ENCODE measurements at places on chromosomes 7 and 10.

GRCh38 chr10:85874208-85874607 lies 492.4 kb downstream of the GRID1 start:
- H3K36me3 ChIP-seq, result no peaks in the 10 kb centered on the region
- DNase-seq, result no peak
- H3K4me3 ChIP-seq, result no peak overlapping the region
- no peak overlapping the region for H3K27ac ChIP-seq
- H3K4me1 ChIP-seq, result no peaks in the 10 kb centered on the region

DNA sequence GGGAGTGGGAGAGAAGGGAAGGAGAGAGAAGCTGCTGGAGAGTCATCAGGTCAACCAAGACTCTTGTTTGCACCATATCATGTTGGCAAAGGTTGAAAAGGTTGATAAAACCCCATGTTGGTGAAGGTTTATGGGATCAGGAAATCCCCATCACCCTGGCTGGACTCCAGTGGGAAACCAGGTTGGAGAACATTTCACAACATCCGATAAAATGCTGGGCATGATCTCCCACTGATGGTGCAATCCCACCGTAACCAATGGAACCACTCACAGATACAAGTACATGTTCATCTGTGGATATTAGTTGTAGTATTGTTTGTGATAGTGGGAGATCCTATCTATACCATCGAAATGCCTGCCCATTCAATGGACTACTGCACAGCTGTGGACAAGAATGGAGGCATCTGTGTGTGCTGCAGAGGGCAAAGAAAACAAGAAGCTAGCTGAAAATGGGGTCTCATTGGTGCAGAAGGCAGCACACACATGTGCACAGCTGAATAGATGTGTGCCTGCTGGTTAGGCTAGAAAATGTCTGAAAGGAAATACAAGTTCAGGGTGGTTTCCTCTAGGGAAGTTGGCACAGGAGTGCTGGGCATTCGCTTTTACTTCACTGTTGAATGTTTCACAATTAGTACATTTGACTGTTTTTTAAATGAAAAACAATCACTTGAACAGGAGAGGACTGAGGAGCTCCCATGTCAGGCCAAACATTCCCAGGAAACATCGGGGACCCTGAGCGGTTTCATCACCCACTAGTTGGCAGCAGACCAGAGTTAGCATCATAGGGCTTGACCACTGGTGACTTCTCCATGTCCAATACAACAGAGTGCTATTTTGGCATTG lies 80.4 kb upstream of the MGMT start:
- no peak overlapping the region for H3K27ac ChIP-seq
- peaks cover 4% of the 10 kb centered on the region for H3K27me3 ChIP-seq

GRCh38 chr7:130884437-130885417 lies 150.7 kb upstream of the KLF14 start:
- peaks cover 12% of the 10 kb centered on the region for H3K4me1 ChIP-seq
- no peaks in the 10 kb centered on the region for H3K27me3 ChIP-seq
- no peak overlapping the region for H3K4me3 ChIP-seq
- no peaks in the 10 kb centered on the region for H3K36me3 ChIP-seq

GRCh38 chr7:90173127-90173844 lies 19.0 kb downstream of the STEAP1 start:
- H3K36me3 ChIP-seq, result no peaks in the 10 kb centered on the region
- H3K4me1 ChIP-seq, result no peaks in the 10 kb centered on the region
- DNase-seq, result no peak

DNA sequence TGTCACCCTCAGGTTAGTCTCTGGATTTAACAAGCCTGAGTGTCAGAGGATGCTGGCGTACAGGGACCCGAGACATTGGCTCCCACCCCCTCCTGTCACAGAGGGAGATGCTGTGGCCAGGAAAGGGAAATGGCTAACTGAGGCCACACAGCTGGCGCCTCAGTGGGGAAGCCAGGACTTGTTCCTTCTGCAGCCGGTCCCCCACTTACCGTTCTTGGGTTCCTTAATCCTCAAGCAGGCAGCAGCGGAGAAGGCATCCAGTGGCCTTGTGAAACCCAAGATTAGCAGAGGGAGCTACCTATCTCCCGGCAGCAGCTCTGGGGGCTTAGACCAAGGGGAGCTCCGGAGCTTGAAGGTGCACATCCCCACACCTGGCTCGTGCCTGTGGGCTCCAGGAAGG lies 65.4 kb downstream of the NEURL1 start:
- DNase-seq, result no peak
- H3K27me3 ChIP-seq, result no peaks in the 10 kb centered on the region

- no peak for DNase-seq
- no peaks in the 10 kb centered on the region for H3K4me1 ChIP-seq
- H3K27me3 ChIP-seq, result no peaks in the 10 kb centered on the region
Observed at GRCh38 chr10:45444976-45445898, 71.2 kb downstream of the ALOX5 start.
